ENCODE measurements at places on chromosomes 13 and 19. TPM values are rescaled to one million over a fixed set of nuclear protein-coding genes. Genes with fewer than 3 reads are reported as not detected.

The TLE6 gene
- 0.54 TPM for total RNA-seq

The FBN3 gene
- 0.02 TPM for total RNA-seq

The CCDC169 gene
- not detected for total RNA-seq

The CCDC8 gene
- total RNA-seq, result not detected

The CEACAM18 gene
- total RNA-seq, result not detected

The LMTK3 gene
- total RNA-seq, result 4.5 TPM

The LIM2 gene
- not detected for total RNA-seq

The MAG gene
- 0.32 TPM for total RNA-seq

The KANK2 gene
- total RNA-seq, result 2.2 TPM

Data from T-helper 1 cell treated with Interleukin-12 subunit alpha and Interleukin-12 subunit beta and Interleukin-4 antibody, amounts not matched to agents 30 ng/mL and 1 ng/mL, for 36 hours (primary cell).